ENCODE measurements at places on chromosomes 13 and 19. TPM values are rescaled to one million over a fixed set of nuclear protein-coding genes. Genes with fewer than 3 reads are reported as not detected.

Gene HCN2
- not detected for total RNA-seq

Gene CYP2F1
- not detected for total RNA-seq

Gene ZNF547
- total RNA-seq = 6.5 TPM

DNA sequence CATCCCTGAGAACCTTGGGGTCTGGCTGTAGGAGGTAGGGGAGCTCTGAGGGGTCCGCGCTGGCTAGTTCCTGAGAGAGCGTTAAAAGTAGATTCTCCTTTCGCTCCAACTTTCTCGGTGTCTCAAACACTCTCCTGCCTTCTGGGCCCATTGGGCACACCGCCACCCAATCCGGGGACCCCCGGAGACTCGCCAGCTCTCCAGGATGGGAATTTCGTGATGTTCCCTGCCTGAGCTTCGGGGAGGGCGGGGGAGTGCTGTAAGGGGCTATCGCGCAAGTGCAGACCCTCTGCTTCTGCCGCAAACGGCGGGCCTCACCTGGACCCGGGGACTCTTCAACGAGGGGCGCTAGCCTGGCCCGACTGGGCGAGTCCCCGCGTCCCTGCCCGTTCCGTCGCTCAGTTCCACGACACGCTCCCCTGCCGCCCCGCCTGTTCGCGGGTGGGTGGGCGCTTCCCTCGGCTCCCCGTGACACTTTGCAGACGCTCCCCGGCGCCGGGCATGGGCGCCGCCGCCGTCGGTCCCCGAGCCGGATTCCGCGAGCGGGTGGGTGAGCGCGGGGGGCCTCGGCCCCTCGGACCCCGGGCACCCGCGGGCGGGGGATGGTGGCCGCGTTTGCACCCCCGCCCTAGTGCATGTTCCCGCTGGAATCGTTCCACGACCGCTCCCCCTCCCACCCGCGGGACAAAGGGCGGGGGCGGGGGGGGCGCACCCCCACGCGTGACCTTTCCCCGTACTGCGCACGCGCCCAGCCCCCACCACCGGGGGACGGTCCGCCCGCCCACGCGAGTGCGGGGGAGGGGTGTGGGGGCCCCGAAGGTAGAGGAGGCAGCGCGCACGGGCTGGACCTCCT lies at the start of gene CCDC106:
Gene CCDC106, plus strand, starts transcription at position 481 of the 853 bp plus-strand sequence. CDS start 835 bp downstream, outside the sequence.
- DNase-seq = peak; percentile 92

GRCh38 chr19:5292822-5293611 lies 47.6 kb downstream of the PTPRS start:
- peak; percentile 82 for DNase-seq

DNA sequence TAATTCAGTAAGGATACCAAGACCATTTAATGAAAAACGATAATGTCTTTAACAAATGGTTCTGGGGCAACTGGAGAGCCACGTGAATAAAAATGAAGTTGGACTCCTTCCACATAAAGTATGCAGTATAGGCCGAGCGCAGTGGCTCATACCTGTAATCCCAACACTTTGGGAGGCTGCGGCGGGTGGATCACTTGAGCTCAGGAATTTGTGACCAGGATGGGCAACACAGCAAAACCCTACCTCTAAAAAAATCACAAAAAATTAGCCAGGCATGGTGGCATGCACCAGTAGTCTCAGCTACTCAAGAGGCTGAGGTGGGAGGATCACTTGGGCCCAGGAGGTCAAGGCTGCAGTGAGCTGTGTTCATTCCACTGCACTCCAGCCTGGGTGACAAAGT lies 20.6 kb upstream of the CD33 start:
- DNase-seq = no peak

GRCh38 chr13:113558461-113558860 lies 26.1 kb upstream of the TFDP1 start:
- DNase-seq = no peak

- DNase-seq = no peak
Measured at GRCh38 chr13:38954291-38954690, 36.3 kb downstream of the STOML3 start.

- no peak for DNase-seq
Measured at GRCh38 chr19:4090356-4091220, 23.9 kb upstream of the ZBTB7A start.

- DNase-seq = no peak
Measured at GRCh38 chr13:41681587-41681986, 224.2 kb downstream of the RGCC start.

DNA sequence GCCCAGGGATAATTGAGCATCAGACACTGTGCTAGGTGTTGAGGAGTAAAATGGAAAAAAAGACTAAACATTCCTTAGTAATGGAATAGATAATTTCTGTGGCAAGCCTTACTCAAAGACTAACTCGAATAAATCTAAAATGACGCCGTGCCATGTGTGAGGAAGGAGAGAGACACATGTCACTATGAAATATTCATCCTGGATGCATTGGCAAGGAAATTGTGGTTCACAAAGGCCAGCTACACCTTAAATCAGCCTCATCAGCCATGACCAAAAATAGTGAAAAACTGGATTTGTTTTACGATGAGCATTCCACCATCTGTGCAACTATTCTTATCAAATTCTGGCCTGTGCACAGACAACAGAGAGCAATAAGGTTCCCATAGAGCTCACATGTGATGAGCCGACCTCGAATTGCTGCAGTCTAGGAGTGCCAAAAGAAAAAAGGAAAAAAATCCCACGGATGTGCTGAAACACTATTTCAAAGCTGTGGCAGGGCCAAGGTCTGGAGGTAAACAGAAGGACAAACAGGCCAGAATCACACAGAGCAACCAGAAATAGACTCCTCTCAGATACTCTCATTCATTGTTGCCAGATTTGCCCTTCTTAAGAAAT lies 505.7 kb downstream of the EFNB2 start:
- DNase-seq = no peak

All from Karpas-422 (cell line).